Chondrocyte (in vitro differentiated cells): ENCODE measurements at places on chromosomes 5 and 9.

DNA sequence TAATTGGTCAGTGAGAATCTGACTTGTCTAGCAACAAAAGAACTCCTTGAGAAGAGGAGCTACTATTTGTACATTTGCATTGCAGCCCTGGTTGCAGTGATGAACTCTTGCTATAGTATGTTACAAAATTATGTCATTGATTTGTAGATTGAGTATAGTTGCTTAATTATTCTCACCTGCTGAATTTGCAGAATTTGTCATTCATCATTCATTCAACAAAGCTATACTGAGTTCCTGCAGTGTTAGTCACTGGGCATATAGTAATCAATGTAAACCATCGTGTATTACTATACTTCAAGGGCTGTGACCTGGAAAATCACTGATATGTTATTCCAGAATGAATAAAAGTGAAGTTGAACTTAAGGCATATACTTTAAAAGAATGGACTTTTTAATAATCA is 50.1 kb downstream of the SLC1A3 start:
- no peak for DNase-seq

GRCh38 chr9:134899818-134900217 is 17.9 kb downstream of the FCN1 start:
- no peak for DNase-seq

GRCh38 chr9:98097836-98098235 is 21.2 kb downstream of the TRIM14 start:
- DNase-seq = no peak

DNA sequence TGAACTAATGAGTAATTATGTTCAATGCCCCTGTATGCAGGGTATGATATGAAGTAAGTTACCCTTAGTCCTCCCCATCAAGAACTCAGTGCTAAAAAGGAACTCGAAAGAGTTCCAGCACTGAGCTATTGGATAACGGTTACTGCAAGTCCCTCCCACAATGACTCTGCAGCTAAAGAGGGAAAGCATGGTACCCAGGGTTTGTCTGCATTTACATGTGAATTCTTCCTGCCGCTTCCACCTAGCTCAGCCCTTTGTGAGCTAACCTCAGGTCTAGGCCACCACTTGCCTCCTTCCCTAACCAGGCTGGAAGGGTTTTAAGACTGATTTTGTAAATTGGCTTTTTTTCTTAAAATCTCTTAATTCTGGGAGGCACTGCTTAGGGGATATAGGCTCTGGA is 376.8 kb downstream of the EBF1 start:
- no peak for DNase-seq

- DNase-seq = no peak
Measured at GRCh38 chr9:6733831-6734230, 23.9 kb upstream of the KDM4C start.

DNA sequence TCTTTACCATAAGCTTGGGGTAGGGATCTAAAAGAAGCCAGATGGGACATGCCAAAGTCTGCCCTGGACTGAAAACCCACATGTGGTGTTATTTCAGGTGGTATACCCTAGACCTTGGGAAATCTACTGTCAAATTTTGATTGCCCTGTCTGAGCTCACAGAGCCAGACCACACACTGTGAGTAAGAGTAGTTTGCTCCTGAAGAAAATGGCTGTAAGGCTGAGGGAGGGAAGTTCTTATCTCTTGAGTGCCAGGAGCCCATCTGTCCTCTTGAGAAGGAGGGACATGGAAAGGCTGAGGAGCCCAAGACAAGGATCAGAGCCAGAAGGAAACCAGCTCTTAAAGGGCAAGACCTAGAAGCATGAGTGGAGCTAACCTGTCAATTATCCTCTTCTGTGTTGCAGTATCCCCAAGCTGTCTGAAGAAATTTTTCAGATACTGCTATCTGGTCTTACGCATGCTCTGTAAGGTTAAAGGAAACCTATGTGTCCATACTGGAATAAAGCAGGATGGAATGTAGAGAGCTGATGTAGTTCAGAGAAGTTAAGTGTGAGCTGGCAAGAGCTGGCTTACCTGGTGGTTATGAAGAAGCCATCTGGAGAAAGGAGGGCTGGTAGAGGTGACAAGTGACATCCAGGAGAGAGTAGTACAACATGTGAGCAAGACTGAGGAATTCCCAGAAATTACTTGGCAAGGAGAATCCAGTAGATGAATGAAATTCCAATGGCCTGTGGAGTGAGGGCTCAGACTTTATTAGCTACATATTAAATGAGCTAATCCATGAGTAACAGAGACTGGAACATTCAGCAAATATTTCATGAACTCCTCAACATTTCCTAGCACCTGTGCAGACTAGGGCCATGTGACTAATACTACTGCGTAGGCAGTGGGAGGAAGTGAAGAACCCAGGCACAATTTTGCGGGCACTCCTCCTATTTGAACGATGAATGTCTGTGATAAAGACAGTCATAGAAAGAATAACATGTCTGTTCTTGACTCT is 389.1 kb upstream of the KIF2A start:
- DNase-seq = no peak

DNA sequence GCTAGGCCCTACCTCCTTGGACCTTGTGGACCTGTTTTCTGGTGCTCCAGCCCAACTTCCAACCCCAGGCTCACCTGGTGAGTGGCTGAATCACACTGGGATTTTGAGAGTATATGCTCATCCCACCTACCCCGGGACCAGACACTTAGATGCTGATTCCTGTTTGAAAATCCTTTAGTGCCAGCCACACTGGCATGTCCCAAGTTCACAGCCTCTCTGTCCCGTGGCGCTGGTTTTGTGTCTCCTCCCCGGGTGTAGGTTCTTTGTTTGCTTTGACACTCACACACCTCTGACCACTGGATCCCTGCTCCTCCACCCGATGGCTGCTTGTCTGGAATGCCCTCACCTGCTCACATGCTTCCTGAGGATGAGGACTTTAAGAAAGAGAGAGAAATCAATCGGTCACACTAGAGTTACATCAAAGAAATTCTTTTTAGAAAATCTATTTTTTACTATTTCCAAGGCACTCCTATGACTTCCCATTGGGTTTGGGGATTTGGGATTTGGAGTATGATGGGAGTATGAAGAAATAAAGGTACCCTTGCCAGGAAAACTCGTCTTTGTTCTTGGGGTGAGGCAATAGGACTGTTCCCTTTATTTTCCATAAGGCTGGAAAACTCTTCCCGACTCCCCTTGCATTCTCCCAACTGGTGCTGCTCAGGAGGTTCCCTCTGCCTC is 7.3 kb upstream of the SLC25A48 start:
- DNase-seq = no peak

- no peak for DNase-seq
Measured at GRCh38 chr9:129524582-129525270, 96.2 kb downstream of the C9orf50 start.

GRCh38 chr9:92187989-92188714 is 72.9 kb upstream of the SPTLC1 start:
- DNase-seq = no peak

DNA sequence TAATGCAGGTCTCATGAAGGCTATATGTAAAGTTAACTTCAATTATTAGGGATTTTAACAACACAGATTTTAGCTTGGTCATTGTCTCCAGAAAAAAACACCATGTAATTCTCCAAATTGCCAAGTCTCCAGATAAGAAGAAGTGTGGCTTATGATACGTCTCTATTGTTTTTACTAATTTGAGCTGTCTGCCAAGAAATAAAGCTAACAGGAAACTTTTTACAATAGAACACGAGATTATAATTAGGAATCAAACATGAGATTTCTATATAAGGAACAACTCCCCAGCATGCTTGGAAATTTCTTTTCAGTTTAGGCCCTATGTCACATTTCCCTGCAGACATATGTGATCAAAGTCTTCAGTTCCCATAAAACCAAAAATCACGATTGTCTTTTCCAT is 142.7 kb downstream of the MCTP1 start:
- no peak for DNase-seq

DNA sequence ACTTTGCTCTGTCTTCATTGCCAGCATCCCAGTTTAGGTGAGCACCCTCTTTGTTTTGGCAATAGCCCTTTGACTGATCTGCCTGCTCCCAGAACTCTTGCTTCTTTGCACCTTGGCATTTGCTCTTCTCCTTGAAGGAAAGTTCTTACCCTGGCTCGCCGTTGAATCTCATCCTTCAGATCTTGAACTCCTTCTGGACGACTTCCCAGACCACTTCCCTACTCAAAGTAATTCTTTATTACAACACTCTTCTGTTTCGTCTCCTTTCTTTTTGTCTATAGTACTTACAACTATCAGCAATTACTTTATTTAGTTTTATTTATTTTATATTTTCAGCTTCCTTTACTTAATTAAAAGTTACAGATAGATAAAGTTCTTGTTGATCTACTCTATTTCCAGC is 1510.1 kb downstream of the MAT2B start:
- no peak for DNase-seq

DNA sequence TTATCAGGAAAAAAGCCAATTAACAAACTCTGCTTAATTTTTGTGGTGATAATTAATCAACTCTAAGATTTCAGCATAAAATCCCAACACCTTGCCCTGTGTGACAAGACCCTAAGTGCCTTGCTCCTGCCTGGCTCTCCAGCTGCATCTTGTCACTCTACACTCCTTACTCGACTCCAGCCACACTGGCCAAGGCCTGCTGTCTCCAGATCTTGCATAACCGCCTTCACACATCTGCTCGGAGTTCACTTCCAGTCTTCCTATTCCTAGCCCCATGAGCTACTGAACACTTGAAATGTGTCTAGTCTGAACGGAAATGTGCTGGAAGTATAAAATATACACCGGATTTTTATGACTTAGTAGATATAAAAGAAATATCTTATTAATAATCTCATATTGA is 259.6 kb downstream of the EPB41L4A start:
- no peak for DNase-seq

GRCh38 chr9:112262577-112262976 is 70.8 kb downstream of the PTBP3 start:
- DNase-seq = no peak

- DNase-seq = no peak
Measured at GRCh38 chr9:1031951-1032601, 18.1 kb upstream of the DMRT2 start.

DNA sequence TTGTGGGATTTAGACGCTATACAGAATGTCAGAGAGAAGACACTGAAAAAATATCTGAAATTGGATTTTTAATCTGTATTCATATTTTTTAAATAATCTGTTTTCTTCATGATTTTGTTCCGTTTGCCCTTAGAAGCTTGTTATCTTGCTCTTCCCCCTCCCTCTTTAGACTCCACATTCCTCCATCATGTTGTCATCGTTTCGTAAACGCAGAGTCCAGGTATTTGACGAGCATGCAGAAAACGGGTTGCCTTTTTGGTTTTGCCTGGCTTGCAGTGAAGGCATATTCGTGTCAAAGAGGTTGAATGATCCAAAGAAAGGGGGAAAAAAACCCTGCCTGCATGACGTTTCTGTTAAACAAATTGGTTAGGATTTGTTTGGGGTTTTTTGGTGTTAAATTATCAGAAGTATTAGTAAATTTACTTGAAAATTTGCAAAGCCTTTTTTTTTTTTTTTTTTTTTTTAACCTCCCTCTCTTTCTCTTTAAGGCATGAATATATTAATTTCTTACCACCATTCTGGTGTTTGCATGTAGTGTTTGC is 2.9 kb downstream of the SPTAN1 start:
- no peak for DNase-seq

DNA sequence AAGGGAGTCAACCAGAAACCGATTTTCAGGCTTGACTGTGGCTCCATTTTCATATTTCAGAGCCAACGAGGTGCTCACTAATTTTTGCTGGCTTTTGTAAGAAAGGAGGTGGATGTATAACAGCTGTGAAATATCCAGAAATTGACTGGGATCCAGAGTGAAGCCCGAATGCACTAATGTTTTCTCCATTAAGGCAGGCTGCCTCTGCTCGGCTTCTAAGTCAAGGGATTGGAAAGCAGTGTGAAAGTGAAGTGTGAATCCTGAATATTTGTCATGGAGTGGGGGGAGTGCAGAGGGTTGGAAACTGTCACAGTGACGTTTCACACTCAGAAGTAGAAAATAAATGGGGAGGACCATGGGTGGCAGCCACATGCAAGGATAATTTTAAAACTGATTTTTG is 237.4 kb downstream of the GOLPH3 start:
- DNase-seq = no peak

DNA sequence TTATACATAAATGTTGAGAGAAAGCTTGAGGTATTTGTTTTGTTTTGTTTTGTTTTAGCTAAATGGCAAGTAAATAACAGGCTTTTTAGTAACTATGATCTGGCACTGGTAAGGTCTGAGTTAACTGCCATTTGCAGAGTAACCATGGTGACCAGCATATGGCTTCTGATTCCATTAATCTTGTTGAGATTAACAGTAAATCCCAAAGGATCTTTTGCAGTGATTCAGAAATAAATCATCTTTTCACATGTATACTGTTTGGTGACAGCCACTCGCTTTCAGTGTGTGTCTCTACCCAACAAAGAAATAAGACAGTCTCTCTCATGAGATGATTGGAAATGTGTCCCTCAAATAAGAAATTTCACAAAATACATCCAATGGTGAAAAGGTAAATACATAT is 235.6 kb downstream of the RAB3C start:
- no peak for DNase-seq

DNA sequence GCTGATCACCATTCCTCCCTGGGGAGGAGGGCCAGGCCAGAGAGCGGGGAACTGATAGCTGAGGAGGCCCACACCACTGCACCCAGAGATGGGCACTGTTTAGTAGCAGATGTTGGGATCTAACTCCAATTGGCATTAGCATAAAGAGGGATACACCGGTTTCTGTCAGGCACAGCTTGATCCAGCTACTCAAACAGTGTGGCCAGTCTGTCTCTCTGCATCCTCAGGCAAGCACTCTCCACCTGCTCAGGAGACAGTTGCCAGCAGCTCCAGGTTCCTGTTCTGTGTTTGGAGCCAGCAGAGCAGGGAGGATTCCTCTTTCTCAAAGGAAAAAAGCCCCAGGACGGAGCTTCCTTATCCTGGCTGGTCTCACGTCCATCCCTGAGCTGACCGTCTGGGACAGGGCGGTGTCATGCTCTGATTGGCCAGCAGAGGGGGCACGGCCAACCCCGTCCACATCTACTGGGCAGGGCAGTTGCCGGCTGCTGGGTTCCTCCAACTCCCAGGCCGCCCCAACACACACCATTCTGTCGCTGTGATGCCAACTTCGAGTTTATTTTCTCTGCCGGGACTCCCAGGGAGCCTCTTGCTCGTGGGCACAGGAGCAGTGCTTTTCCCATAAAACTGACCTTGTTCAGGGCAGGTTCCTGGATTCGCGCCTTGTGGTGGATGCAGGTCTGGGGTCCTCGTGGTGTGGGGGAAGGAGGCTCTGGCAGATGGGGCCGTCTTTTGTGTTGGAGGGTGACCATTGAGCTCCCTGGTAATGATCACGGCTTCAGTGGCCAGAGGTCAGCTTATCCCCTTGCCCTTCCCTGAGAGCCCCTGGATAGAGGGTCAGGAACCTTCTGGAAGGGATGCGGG is 47.9 kb downstream of the COL5A1 start:
- DNase-seq = peak; percentile 68
